ENCODE measurements at places on chromosomes 4 and X. TPM values are rescaled to one million over a fixed set of nuclear protein-coding genes. Genes with fewer than 3 reads are reported as not detected.

Gene PPP4R3C
- total RNA-seq, result not detected

Gene CXorf49
- total RNA-seq, result not detected

Gene KIAA1210
- total RNA-seq, result 0.02 TPM

Gene ZRSR2
- 6.5 TPM for total RNA-seq

DNA sequence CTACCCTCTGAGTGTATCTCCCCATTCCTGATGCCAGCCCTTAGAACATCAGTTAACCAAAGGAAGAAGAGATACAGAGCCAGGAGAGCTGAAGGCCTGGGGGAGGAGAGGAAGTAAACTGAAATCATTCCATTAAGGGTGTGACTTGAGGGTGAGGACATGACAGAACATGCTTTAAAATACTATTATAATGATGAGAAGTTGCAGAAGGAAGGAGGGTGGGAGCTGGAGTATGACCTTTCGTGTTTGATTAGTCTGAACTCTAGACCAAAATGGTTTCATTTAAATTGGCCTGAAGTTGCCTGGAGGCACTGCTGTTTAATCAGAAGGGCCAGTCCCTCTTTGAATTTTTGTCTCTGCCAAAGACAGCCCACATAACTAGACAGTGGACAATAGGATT is 11.4 kb downstream of the INTS6L start:
- no peak for DNase-seq

GRCh38 chrX:57899064-57899463 is 11.2 kb downstream of the ZXDA start:
- DNase-seq, result no peak

DNA sequence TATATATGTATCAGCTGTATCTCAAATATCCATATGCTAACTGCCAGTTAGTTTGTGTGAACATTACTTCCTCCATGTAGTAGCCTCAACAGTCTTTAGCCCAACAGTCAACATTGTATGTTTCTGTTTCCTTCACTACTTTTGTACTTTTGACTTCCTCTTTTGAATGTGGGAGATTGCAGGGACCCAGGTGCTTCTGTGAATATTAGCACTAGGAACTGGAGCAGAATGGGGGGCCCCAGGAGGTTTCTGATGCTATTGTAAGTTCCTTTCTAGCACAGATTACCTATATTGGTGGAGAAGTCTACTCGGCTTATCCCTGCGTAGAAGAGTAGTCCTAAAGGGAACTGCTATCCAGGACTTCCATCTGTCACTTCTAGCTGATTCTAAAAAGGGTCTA is 2.3 kb downstream of the PLAC8 start:
- DNase-seq, result no peak

All from heart left ventricle (tissue), 16 donors.